NCI-H187 treated with DMSO at 0.1 percent for 48 hours (cell line): ENCODE measurements at places on chromosomes 11 and 22.
A peak's percentile ranks its signal among the peaks of the same experiment; 100 is the strongest.

DNA sequence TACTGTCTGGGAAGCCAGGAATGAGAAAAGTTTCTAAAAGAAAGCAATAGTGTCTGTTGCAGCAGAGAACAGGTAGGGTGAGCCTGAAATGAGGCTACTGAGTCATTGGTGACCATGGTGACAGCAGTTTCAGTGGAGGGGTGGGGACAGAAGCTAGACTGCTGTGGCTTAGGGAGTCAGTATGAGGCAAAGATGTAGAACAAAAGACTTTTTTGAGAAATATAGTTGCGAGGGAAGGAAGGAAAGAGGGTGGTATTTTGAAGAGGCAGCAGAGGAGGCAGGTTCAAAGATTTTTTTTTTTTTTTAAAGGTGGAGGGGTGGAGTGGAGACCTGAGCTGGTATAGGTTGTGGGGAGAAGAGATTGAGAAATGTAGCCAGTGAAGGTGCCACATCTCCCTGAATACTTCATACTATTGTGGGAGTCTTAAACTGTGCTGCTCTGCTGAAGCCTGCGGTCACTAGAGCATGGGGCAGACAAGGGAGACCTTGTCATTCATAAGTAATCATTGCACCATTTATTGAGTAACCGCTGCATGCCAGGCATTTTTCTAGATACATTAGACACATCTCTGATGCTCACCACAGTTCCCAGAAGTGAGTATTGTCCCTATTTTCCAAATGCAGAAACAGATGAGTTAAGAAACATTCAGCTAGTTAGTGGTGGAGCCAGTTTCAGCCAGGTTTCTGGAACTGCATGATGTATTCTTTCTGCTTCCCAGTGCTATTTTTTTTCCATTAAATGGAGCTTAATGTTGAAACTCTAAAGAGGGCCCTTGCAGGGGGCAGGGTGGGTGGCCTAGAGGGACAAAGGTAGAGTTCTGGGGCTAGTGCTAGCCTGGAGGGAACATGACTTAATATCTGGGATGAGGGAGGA lies 49.9 kb downstream of the STIM1 start:
- no peak for DNase-seq

GRCh38 chr22:50600967-50601668 lies 525 bp downstream of the MAPK8IP2 start:
- DNase-seq = no peak

GRCh38 chr11:6927030-6927617 lies 898 bp downstream of the ZNF215 start:
- DNase-seq = peak; percentile 6

- DNase-seq = no peak
These were observed at the start of gene PTPRJ for GRCh38 chr11:47980088-47980906. PTPRJ (plus strand) TSS chr11:47980559; CDS start chr11:47980913, 354 bp downstream.
